Right forelimb (tissue), 1 donor: ENCODE measurements at places on chromosomes 1 and 21.

GRCh38 chr1:91148641-91149069 is 126.8 kb upstream of the ZNF644 start:
- DNase-seq, result no peak

DNA sequence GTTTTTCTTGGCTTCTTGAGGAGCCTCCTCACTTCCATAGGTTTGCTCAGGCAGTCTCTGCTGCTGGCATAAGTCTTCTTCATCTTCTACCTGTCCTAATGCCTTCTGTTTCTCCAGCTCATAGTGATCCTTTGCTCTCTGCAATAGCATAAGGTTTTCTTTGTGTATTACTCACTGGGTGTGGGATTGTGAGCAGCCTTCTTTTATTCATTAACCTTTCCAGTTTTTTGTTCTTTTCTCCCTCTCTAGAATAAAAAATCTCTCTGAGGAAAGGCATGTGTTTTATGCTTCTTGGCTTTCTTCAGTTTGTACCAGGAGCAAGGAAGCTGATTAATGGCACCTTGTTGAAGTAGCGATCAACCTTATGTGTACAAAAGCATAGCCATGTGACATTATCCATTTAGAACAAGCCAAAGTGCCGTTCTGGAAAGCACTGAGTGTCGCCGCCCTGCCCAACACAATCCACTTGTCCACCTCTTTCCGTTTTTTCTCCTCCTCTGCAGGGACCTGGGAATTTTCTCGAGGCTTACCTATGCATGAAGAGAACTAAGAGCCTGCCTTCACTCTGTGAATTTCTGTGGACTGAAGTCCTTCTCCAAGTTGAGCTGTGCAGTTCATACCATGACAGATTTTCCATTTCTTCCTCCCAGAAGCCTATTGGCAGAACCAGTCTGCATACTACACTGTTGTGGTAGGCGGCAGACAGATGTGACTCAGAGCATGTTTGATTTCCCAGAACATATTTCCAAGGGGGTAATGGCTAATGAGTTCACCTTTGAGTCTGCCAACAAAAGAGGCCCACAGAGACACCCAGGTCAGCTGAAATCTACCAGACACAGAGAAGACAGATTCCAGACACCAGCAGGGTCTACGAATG is 39.0 kb downstream of the DPT start:
- no peak for DNase-seq

- DNase-seq, result no peak
These were observed 103.0 kb downstream of the LAMC2 start for GRCh38 chr1:183289051-183289496.

GRCh38 chr1:161193561-161194235 is 5.2 kb downstream of the ADAMTS4 start:
- DNase-seq, result no peak

DNA sequence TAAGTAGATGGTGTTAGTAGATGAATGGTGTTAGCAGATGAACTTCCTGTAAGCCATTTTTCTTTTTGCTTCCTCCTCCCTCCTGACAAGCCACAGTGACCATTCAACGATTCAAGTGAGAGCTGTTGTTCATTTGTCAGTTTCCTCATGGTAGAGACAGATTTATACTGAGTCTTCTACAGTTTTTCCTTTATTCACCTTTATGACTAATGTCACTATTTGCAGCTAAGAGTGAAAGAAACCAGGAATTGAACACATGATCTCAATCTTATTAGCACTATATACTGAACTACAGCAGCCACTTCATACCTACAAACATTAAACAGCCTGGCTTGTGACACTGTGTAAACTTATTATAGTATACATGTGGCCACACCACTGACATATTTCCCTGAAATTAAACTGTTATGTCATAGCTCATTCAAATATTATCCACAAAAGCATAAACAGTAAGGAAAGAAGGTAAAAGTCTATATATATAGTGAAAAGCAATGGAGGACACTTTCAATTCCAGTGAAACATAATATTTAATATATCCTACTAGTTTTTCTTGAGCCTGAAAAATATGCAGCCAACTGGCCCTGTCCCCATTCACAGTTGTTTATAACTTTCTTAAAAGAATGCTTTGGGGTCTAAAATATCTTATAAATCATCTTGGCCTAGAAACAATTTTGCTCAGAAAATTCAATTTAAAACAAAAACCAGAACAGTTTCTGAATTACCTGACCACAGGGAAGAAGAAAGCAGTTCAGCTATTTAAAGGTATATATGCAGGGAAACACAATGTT is 566.9 kb upstream of the ZRANB2 start:
- DNase-seq, result no peak
